Lung microvascular endothelial cell (primary cell): ENCODE measurements at places on chromosomes 2 and 18. TPM values are rescaled to one million over a fixed set of nuclear protein-coding genes. Genes with fewer than 3 reads are reported as not detected.

DNA sequence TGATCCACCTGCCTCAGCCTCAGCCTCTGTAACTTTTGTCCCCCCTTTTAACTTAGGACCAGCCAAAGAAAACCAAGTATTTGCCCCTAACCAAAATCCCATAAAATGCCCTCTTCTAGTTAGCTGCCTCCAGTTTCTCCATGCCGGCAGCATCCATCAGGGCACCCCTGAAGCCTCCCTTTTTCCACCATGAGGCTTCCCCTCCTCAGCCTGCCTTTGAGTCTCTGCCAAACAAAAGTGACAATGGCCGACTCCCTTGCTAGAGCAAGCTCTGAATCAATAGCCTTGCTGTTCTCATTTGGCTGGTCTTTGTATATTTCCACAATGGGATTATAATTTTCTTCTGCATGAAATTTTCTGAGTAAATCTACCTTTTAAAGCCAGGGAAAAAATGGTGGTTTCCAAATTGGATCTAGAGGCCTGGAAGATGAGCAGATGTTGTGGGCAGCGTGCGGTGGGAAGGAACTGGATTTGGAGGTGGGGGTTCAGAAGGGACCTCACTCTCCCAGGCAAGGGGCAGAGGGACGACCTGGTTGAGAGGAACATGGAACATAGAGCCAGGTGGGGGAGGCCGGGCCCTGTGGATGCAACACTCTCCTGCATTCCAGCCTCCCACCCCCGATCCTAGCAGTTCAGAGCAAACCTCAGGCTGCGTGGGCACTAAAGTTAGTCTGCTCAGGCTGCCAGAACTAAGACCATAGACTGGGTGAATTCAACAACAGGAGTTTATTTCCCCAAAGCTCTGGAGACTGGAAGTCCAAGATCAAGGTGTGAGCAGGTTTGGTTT is 80.6 kb downstream of the HS6ST1 start:
- DNase-seq = no peak

The AGPS gene
- total RNA-seq = 34.2 and 46.0 TPM in 2 replicates

The LYPD6 gene
- 3.7 and 7.5 TPM in 2 replicates for total RNA-seq

The CYP26B1 gene
- total RNA-seq = 0.44 and 0.79 TPM in 2 replicates

The FBXO48 gene
- 0.20 and 0.22 TPM in 2 replicates for total RNA-seq

- no peak for DNase-seq
These were observed 15.8 kb upstream of the EFR3B start for GRCh38 chr2:25026008-25026530.

The GKN2 gene
- total RNA-seq = not detected in 2 replicates

DNA sequence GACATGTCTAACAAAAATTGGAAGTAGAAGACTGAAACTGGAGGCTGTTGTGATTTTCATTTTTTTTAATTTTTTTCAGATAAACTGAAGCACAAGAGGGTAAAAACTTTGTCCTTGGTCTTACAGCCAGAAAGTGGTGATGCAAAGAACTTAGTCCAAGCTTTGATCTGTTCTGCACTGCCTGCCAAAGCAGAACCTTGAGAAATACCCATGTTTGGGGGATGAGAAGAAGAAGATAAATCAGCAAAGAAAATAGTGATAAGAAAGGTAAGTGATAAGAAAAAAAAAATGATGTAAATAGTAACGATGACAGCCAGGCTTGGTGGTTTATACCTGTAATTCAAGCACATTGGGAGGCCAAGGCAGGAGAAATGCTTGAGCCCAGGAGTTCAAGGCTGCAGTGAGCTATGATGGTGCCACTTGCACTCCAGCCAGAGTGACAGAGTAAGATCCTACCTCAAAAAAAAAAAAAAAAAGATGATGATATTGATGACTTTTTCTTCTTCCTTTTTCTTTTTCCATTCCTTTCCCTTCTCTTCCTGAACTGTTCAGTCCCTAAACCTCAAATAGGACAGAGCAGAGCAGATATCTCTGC is 14.6 kb upstream of the NOSTRIN start:
- DNase-seq = no peak

GRCh38 chr2:19519045-19519444 is 160.6 kb upstream of the OSR1 start:
- DNase-seq = no peak

- DNase-seq = no peak
These were observed 39.1 kb upstream of the PLEKHM3 start for GRCh38 chr2:208064220-208064961.

- no peak for DNase-seq
These were observed 273.8 kb downstream of the AGPS start for GRCh38 chr2:177666408-177666807.

GRCh38 chr18:70363861-70364260 is 75.0 kb downstream of the SOCS6 start:
- DNase-seq = peak; percentile 46

GRCh38 chr2:200189964-200190363 is 116.5 kb upstream of the SPATS2L start:
- no peak for DNase-seq

GRCh38 chr18:45608400-45608799 is 6.9 kb upstream of the SLC14A2 start:
- DNase-seq = no peak

DNA sequence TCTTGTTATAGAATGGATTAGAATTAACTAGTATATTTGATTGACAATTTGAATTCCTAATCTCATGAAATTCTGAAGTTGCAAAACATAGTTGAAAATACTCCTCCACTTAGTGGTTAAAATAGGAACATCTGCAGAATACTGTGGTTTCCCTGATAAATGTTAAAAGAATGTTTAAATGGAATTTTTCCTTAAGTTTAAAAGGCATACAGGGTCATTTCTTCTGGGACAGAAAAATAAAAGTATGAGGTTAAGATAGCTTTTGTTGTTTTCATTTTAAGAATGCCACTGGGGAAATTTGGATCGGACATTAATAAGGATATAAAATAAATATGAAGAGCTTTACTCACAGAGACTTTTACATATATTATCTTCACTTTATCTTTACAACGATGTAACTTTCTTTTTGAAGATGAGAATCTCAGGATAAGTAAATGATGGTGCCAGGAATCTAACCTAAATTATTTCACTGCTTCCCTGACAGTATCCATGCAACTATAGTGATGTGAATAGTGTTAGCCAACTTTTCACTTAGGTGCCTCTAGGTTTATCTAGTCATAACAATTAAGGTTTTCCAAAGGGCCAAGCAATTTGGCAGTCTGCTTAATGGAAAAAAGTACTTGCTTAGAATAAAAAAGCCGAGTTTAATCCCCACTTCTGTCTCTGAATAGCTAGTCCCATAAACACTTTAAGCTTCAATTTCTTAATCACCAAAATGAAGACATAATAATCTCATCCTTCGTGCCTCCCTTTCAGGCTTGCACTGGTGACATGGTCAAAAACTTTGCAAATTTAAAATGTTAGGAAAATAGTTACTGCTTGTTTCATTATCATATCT is 151.8 kb upstream of the STK17B start:
- DNase-seq = no peak

The ZNF804A gene
- total RNA-seq = under 0.01 TPM in 1 of 2 replicates, not detected in the other

- no peak for DNase-seq
These were observed 288.3 kb downstream of the TRIB2 start for GRCh38 chr2:13005048-13005447.

The MTLN gene
- 59.1 and 73.2 TPM in 2 replicates for total RNA-seq

DNA sequence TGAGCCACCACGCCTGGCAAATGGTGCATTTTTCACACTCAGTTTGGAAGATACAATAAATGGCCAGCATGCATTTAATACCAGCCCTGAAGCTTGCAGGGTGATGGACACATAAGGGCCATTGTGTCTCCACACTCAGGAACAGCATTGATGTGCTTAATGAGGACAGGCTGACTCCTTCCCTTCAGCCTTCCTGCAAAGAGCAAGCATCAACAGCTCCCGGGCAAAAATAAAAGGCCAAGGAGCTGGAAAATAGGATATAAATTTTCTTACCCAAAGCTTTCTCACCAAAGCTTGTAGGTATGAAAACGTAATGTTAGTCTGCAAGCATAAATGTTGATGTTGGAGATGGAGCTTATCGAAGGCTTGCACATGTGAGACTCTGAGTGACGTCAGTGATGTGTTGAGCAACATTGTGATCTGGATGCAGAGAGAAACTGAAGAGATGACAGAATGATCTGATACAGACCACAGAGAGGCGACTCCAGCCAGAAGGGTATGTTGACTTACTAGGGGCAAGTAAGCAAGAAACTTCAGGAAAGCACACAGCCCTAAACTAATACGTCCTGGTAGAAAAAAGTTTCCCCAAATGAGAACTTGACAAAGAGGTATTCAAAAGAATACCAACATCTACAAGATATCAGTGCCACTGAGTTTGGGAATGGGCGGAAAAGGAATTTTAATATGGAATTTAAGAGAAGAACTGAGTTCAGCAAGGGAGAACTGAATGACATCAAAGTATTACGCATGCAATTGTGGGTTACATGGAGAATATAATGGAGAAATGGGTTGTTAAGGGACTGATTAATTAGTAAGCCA is 256.5 kb downstream of the TGIF1 start:
- no peak for DNase-seq

GRCh38 chr2:126887506-126887905 is 11.2 kb upstream of the TEX51 start:
- DNase-seq = no peak

The IL37 gene
- not detected in 2 replicates for total RNA-seq

The ABCG5 gene
- total RNA-seq = not detected in 2 replicates

GRCh38 chr2:19870792-19871191 is 31.0 kb downstream of the TTC32 start:
- no peak for DNase-seq

The DNAJC5G gene
- total RNA-seq = 0.44 and 1.4 TPM in 2 replicates

GRCh38 chr2:37896319-37896718 is 28.8 kb upstream of the RMDN2 start:
- DNase-seq = no peak

DNA sequence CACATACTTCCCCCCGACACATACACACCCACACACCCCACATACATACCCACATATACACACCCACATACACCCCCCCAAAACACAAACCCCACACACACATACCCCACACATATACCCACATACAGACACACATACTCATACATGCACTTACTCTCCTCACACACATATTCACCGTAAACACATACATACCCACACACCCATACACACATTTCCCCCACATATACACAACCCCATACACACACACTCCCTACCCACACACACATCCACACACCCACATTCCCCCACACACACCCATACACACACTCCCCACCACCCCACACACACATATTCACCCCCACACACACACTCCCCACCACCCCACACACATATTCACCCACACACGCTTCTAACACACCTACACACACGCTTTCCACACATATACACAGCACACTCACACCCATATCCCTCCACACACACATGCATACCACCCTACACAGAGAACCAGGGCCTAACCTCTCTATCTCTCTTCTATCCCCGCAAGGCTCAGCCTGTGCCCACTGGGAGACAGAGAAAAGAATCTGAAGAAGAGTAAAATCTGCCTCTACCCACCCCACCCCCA is 182.4 kb upstream of the ETAA1 start:
- no peak for DNase-seq

GRCh38 chr2:72037261-72037666 is 110.4 kb downstream of the CYP26B1 start:
- DNase-seq = no peak
